Left lung (tissue), 14 donors: ENCODE measurements at places on chromosomes 7 and 10. TPM values are rescaled to one million over a fixed set of nuclear protein-coding genes. Genes with fewer than 3 reads are reported as not detected.

DNA sequence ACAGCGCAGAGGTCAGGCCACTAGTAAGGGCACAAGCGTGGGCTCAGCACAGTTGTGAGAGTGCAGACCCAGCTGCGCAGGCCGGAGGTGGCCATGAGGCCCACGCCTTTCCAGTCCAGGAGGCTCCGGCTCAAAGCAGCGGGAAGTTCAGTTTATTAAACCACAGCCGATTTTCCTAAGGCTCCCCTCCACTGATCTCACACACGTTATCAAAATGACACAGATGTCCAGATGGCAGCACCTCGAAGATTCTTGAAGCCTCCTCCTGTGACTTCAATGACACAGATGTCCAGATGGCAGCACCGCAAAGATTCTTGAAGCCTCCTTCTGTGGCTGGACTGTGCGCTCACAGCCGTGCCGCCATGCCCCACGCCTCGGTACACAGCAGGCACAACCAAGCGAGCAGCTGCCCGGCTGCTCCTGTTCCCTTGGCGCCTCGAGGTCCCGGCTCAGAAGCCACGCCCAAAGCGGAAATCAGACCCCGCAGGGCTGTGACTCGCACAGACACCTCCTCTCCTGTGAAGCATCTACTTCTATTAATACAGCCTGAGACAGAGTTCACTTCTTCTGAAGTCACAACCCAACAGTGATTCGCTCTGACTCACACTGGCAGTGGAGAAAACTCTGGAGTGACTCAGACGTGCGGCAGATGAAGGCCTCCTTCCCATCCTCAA is 122.7 kb downstream of the MAD1L1 start:
- no peak for DNase-seq

The CFAP43 gene
- 17.8 TPM for polyA plus RNA-seq

DNA sequence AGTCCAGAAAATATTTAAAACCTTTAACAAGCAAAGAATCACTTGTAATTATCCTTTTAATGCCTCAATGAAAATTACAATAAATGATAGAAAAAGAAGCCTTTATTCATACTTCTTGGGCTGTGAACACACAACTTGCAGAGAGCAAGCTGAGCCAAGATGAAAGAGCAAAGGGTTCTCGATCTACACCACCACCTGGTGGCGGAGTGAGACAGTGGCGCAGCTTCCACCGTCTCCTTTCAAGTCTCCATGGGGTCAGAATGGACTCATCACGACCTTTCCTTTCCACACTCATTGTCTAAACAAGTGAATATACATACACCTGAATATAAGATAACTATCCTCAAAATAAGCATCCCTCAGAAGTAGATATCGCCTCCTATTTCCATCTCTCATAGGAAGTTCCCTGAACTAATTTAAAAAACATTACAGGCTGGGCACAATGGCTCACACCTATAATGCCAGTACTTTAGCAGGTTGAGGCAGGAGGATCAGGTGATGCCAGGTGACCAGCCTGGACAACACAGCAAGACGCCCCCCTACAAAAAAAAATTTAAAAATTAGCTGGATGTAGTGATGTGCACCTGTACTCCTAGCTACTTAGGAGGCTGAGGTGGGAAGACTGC is 40.7 kb downstream of the ATE1 start:
- peak; percentile 35 for DNase-seq

- no peak for DNase-seq
These were observed 8.5 kb upstream of the MRPS33 start for GRCh38 chr7:141023295-141023694.

The ANKRD1 gene
- 0.22 TPM for polyA plus RNA-seq

GRCh38 chr7:39633563-39634477 is 10.4 kb downstream of the RALA start:
- no peak for DNase-seq

DNA sequence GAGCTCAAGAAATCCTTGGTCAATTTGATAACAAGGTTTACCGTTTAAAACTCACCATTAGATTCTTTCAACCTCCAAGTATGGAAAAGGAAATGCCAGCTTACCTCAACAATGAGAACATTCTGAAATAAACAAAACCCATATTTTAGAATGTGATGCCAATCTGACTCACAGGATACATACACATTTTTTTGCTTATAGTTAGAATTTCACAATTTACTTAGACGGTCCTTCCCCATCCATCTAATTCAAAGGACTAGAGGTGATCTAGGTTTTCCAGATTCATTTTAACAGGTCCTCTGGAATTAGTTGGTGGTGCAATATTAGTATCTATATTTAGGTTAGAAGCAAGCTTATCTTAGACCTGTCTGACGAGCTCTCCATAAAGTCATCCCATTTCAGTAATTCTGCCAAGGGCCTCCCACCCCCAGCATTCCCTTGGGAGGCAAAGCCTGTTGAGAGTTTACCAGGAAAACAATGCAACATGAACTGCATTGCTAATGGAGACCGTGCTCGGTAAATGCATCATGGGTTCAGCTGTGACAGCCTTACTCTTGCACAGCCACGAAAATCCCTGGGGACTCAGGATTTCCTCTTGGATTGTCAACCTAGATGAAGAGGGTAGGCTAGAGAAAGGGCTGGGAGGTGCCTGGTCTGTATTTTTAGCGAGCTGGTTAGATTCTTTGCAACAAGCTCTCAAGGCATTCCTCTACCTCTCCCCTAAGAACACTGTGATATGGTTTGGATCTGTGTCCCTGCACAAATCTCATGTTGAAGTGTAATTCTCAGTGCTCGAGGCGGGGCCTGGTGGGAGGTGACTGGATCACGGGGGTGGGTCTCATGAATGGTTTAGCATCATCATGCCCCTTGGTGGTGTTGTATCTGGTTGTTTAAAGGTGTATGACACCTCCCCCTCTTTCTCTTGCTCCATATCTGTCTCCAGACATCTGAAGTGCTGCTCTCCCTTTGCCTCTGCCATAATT is 93.8 kb downstream of the PRTFDC1 start:
- no peak for DNase-seq
